ENCODE measurements at places on chromosomes 1 and 21.

DNA sequence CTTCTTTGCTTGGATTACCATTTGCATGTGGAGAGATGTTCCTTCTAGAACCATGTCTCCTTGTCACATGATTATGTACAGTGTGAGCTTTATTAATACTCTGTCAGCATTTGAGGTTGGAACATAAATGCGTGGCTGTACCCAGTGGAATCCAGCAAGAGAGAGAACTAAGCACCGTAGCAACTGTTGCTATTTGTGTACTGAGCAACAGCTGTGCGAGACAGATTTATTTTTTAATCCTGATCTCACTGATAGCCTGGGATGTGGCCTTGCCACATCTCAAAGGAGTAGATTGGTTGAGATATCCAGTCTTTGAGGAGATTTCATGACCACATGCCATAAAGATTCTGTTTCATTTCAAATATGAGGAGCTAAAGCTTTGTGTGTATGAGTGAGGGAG, 43.4 kb downstream of the KIF1B start:
- peak; percentile 7 for DNase-seq

DNA sequence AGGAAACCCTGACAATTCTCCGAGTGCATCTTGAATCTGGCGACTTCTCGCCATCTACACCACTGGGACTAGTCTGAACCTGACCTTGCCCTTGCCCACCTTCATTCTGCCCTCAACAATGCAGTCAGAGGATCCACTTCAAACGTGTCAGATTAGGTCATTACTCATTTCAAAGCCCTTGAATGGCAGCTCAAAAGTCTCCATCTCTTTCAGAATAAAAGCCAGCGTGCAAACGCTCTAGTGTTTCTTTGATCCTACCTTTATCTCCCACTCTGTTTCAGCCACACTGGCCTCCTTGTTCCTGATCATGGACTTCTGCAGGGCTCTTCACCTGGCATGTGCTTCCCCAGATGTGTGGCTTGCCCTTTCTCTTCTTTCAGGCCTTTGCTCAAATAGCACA, 31.3 kb downstream of the SLC30A1 start:
- no peak for DNase-seq

- DNase-seq, result peak; percentile 84
These were observed 120.7 kb downstream of the S1PR1 start for GRCh38 chr1:101357444-101357986.

- no peak for DNase-seq
These were observed 40.7 kb downstream of the MATN1 start for GRCh38 chr1:30682396-30683275.

All from RWPE1 (cell line).